HCEC 1CT (cell line): ENCODE measurements at places on chromosomes 2 and 18.

DNA sequence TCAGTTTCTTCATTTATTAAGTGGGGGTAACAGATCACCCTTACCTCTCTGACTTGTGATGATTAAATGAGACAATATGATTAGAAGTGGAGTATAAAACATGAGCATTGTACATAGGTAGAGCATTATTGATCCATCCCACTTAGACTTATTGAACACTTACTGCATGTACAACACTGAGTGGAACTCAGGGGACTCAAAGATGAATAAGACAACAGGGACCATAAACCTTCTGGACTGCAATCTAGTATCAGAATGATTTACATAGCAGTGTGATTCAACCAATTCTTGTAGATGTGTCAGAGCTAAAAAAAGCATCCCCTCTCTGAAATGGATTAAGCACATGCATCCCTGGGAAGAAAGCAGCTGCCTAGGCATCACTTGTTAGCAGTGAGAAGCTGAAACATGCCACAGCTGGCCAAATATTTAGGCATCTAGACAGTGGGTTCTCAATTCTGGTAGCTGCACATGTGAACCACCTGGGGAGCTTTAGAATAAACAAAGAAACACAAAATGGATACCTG lies 111.5 kb downstream of the CYRIA start:
- no peak for DNase-seq

DNA sequence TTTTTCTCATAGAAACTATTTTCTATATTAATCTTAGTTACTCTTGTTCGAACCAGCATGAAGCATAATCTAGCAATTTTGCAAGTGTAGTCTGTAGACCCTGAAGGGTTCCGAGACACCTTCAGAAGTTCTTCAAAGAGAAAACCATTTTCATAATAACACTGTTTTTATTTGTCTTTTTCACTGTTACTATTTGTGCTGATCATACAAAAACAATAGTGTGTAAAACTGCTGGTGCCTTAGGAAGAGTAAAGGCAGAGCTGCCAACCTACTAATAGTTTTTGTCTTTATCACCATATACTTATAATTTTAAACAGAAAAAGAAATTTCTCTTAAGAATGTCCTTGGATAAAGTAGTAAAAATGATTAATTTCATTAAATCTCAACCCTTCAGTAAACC lies 218.9 kb downstream of the ZNF385B start:
- DNase-seq, result no peak

DNA sequence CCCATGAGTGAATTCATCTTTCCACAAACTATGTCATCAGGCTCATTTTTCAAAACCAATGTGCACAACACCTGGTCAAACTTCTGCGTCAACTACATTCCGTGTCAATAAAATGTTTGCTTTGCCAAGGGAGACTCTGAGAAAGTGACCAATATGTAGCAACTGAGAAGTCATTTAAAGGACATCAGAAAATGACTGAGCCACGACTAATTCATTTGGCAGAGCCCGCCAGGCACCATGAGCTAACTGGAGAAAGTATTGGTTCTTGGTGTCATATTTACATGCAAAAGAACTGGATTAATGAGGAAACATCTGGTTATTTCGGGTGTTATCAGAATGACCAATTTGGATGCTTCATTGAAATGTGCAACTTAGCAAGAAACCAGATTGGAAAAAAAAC lies 7.2 kb downstream of the RND3 start:
- peak; percentile 76 for DNase-seq

GRCh38 chr2:74441690-74442482 lies at the start of gene RTKN:
Gene RTKN, minus strand, starts transcription at chr2:74441937. Its CDS starts 121 bp downstream, at chr2:74441816.
- DNase-seq, result no peak

DNA sequence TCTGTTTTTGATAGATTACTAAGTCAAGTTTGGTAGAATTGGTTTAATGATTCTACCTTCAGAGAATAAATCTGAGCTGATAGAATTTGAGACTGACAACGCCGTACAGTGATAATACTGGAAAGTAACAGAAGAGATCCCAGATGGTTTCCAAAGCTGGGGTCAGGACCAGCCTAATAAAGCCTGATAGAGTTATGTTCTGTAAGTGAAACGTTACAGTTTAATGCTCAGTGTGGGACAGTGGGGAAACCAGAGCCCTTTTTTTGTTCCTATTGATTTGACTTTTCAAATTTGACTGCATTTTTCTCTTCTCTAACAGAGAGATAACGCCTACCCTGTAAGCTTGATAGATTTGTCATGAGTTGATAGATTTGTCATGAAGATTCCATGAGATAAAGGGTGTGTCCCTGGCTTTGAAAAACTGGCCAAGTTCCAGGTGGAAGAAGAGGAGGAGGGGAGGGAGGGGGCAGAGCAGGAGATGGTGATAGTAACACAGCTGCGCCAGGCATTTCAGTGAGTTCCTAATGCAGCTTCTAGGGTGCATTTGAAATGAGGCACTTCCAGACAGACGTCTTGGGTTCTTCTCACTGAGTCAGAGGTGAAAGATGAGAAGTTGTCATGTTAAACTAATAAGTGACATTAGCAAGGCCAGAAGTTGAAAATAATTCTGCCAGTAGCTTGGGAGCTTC lies 65.1 kb downstream of the CERS6 start:
- DNase-seq, result no peak

- peak; percentile 14 for DNase-seq
Measured at GRCh38 chr2:66813976-66814375, 379.1 kb downstream of the MEIS1 start.

DNA sequence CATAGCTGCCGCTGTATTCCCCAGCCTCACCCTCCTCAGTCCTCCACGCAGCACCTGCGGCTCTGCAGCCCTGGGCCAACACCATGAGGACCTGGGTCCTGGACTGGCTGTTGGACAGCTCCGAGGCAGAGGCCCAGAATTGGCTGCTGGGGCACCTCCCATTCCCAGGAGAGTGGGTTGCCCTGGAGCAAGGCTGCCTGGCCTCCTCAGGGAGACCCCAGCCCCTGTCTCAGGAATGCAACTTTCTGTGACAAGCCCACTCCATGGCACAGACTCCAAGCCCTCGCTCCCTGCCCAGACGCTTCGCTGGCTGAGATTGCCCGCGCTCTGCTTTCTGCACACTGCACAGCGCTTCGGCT lies 33.0 kb downstream of the CYP26B1 start:
- no peak for DNase-seq

- DNase-seq, result peak; percentile 73
Measured at GRCh38 chr2:156445296-156446220, 9.4 kb downstream of the GPD2 start.
